ENCODE measurements at places on chromosomes 5 and 9. TPM values are rescaled to one million over a fixed set of nuclear protein-coding genes. Genes with fewer than 3 reads are reported as not detected.

LTC4S gene
- 20.1 TPM for polyA plus RNA-seq

RGMB gene
- 4.0 TPM for polyA plus RNA-seq

DNA sequence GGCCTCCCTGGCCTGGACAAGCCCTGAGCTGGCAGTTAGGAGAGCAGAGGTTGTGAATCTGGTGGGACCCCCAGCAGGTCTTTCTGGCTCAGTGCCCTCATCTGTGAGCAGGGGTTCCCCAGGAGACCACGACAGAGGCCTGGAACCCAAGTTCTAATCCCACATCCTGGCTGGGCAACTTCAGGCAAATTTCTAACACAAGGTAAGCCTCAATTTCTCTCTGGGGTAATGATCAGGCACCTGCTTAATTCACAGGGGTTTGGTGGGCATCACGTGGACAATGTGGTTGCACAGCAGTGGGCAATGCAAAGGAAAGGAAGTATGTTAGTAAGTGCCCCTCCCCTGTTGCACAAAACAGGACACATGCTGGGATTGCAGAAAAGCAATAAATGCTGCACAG lies 1.9 kb upstream of the KCNIP1 start:
- DNase-seq, result no peak

DNA sequence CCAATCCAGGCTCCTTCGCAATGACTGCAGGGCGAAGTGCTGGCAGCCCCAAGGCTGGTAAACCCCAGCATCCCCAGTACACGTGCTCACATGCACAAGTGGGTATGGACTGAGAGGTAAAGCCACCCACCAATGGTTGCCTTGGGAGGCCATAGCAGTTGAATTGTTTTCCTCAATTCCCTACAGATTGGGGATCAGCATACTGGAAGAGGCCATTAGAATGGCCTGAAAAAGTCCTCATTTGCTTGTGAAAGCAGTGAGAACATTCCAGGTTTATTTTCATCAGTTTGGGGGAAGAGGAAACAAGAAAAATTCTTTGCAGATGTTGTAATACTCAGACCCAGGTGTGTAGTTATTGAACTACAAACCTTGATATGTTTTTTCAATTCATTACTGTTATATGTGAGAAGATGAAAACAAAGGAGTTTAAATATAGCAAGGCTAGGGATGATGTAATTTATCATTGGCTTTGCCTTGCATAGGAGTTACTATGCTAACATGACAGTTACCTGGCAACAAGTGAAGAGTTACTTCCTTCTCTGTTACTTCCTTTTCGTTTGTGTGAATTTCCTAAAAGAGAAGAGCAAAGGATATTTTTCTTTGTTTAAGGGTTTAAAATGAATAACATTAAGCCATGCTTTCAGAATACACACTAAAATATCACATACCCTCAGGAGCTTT lies 36.4 kb downstream of the MTMR12 start:
- DNase-seq, result no peak

- no peak for DNase-seq
Observed at GRCh38 chr5:94627191-94627590, 8.7 kb downstream of the SLF1 start.

DNA sequence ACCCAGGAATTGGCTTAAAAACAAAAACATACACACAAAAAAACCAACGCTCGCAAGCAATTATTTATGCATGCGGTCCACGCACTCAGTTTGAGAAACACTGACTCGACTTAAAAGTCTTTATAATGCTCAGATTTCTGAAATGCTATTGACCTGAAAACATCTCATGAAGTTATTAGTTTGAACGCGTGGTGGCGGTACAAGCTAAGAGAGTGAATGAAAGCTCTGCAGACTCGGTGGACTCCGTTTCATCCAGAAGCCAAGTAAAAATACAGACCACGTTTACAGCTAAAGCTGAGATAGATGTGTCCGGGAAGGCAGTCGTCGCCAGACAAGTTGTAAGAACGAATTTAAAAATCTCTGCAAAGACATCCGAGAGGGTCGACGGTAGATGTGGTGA lies at the start of gene PCDHB6:
TSS of gene PCDHB6 (plus strand) at position 246 of the 400 bp plus-strand sequence. CDS start 201 bp downstream, outside the sequence.
- peak; percentile 57 for DNase-seq

Data from kidney (tissue), 22 donors.